NCI-H187 treated with DMSO at 0.1 percent for 48 hours (cell line): ENCODE measurements at places on chromosomes 16 and 17.

DNA sequence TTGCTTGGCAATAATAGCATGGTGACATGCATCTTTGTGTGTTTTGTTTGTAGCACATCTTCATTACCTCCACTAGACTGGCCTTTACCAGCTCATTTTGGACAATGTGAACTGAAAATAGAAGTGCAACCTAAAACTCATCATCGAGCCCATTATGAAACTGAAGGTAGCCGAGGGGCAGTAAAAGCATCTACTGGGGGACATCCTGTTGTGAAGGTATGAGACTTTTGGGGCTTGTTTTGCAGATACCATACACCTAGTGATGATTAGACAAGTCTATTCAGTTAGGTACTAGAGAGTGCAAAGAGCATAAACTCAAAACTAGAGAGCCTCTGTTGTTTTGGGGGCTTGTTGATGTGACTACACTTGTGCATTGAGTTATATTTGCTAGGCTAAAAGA lies 41.2 kb downstream of the NFATC3 start:
- DNase-seq: no peak

DNA sequence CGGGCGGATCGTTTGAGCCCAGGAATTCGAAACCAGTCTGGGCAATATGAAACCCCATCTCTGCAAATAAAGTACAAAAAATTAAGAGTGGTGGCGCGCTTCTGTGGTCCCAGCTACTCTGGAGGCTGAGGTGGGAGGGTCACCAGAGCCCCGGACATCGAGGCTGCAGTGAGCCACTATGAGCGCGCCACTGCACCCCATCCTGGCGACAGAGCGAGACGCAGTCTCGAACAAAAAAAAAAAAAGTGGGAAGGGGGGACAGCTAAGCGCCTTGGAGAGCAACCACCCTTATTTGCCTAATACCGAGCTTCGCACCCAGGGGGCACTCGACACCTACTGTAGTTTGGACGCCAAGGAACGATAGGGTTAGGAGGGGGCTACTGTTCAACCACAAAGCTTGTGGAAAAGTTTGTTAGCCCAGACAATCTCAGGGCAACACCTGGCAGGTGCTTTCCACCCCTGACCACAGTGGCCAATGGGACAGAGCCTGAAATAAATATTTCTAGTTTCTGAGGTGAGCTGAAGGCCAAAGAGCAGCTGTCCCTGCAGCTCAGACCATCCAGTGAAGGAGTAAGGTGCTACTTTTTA lies 847 bp upstream of the PSMC3IP start:
- DNase-seq: peak; percentile 13

- DNase-seq: no peak
These were observed 17.2 kb downstream of the TMEM114 start for GRCh38 chr16:8572919-8573724.

GRCh38 chr17:60819447-60820130 lies 141.9 kb downstream of the BCAS3 start:
- DNase-seq: no peak

DNA sequence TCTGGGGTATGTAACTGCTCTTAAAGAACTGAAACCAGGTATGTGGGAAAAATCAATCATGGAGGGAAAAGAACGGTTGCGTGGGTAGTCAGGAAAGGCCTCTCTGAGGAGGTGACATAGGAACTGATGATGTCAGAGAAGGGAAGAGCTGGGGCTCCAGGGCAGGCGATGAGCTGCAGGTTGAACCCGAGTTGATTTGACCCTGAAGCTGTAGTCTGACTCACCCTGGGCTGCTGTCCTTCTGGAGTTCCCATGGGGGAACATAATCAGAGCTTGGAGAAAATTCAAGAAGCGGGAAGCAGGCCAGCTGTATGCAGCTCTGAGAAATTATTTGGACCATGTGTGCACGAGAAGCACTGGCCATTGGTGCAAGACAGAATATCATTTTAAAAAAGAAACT lies 16.7 kb downstream of the SLC6A2 start:
- no peak for DNase-seq

- no peak for DNase-seq
These were observed 9.6 kb downstream of the PIK3R6 start for GRCh38 chr17:8857919-8858318.

DNA sequence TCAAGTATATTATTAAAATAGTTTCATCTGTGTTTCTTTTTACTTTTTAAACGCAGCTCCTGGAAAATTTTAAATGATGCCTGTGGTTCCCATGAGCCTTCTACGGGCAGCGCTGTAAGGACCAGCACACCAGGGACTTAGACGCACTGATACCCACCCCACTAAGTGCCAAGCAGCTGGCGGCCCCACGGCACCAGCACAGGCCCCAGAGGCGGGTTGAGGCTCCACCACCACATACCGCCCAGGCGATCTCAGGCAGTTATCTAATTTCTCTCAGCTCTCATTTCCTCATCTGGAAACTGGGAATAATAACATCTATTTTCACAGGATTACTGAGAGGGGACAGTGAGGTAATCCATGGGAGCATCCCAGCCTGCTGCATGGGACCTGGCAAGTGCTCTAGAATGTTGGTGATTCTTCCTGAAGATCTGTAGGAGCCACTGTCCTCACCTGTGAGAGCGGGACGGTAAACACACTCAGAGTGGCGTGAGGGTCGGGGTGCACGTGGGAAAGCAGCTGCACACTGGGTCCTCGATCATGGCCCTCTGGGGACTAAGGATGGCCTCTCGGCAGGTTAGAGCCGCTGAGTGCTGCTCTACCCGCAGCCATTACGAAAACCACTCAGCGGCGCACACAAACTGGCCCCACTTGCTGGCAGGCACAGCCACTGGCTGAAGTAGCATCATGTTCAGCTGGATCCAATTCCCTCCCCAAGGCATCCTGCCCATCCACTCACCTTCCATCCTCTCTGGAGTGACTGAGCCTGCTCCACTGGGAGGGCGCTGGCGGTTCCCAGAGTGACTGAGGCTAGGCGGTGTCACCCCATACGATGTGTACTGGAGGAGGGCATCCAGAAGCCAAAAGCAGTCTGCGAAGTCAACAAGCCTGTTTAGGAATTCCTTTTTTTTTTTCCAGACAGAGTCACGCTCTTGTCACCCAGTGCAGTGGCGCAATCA lies 17.6 kb upstream of the SLC38A8 start:
- DNase-seq: peak; percentile 36

DNA sequence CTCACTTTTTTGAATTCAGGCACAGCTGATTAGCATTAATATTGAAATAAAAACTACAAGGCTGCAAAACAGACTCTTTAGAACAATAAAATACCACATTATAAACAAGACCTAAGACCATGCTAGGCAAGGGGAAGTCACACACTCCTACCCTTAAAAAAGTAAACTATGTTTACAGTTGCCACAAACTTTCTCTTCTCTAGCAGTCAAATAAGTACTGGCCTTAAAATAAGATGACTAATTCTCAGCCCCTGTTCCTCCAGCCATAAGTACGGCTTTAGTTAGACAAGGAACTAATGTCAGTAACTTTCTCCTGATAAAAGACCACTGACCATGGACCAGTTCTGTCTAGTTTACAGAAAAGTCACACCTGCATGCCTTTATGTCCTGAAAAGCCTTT lies 19.5 kb upstream of the CPHXL start:
- DNase-seq: no peak

- no peak for DNase-seq
These were observed 20.5 kb downstream of the CDIP1 start for GRCh38 chr16:4517812-4518680.

DNA sequence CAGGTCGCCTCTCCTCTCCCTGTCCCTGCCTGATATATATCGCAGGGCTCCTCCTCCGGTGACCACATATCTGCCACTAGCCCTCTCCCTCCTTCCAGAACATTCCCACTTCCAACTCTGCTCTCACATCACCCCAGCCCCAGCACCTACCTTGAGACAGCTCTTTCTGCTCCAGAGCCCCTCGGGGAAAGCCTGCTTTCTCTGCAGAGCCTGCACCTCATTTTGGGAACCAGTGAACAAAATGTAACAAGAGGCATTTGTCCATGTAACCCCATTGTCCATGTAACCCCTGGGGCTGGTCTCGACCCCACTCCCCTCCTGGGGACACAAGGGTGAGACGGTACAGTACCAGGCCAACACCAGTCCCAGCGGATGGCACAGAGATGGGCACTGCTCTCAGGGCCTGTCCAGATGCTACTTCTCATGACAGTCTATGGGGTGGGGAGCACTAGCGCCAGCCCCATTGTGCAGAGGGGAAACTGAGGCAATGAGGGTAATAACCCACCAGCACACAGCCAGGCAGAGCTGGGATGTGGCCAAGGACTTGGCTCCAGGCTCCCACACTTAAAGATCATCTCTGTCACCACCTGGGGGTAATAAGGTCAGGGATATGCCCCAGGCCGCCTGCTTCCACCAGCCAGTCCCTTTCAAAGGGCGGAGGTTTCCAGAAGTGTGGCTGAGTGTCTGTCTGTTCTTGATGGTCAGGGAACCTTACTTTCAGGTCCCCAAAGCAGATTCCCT lies 42.9 kb downstream of the TBC1D16 start:
- no peak for DNase-seq

GRCh38 chr16:87628246-87628923 lies 26.1 kb downstream of the JPH3 start:
- DNase-seq: no peak

GRCh38 chr16:85321509-85322271 lies 209.4 kb upstream of the CIBAR2 start:
- no peak for DNase-seq

DNA sequence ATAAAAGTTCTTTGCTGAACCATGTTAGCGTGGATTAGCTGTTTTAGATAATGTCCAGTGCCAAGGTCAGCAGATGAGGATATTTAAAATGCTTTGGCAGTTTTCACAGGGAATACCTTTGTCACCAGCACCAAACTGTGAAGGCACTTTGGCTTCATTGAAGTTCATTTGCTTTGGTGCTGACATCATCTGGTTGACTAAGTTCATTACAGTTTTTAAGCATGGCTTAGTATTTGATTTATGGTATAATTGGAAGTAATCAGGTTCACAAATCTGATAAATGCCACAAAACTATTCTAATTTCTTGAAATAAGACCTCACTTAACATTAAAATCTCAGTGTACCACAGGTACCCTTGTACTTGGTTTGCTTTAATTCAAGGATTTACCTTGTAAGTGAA lies 4.3 kb downstream of the GID4 start:
- DNase-seq: no peak

GRCh38 chr16:12440228-12440530 lies 363.5 kb downstream of the CPPED1 start:
- no peak for DNase-seq

DNA sequence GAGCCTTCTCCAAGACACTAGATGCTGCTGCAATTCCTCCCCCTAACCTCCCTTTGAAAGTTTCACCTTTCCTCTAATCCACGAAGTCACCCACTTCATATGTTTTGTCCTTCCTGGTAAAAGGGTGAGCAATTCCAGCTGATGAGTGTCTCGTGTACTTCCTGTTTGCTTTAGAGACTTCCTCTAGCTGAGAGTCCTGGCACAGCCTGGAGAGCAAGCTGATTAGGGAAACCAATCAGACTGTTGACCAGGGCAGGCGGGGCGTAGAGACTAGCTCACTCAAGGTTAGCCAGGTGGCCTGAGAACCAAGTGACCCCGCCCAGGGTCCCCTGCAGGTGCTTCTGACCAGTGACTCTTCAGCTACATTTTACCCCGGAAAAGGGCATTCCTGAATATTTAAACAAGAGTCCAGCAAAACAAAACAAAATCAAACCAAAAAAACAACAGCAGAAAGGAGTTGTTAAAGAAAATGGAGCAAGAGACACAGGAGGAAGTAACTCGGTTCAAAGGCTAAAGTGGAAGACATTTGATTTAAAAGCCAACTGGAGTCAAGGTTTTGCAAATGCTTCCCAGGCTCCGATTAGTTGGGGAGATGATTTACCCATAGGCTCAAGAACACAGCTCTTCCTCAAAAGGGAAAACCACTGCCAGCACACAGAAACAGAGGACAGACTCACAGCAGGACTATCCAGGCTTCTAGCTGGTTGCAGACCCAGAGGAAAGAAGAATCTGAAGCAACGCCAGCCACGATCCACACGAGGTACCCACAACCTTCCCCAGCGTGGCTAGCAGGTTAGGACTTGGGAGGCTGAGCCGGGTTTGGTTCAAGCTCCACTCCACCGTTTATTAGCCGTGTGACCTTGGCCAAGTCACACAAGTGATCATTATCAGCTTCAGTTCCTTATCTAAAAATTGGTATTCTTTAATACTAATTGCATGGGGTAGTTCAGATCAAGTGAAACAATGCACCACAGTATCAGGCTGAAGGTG lies 13.4 kb downstream of the HSPB9 start:
- DNase-seq: no peak

GRCh38 chr16:64933885-64934284 lies 188.0 kb downstream of the CDH11 start:
- no peak for DNase-seq

DNA sequence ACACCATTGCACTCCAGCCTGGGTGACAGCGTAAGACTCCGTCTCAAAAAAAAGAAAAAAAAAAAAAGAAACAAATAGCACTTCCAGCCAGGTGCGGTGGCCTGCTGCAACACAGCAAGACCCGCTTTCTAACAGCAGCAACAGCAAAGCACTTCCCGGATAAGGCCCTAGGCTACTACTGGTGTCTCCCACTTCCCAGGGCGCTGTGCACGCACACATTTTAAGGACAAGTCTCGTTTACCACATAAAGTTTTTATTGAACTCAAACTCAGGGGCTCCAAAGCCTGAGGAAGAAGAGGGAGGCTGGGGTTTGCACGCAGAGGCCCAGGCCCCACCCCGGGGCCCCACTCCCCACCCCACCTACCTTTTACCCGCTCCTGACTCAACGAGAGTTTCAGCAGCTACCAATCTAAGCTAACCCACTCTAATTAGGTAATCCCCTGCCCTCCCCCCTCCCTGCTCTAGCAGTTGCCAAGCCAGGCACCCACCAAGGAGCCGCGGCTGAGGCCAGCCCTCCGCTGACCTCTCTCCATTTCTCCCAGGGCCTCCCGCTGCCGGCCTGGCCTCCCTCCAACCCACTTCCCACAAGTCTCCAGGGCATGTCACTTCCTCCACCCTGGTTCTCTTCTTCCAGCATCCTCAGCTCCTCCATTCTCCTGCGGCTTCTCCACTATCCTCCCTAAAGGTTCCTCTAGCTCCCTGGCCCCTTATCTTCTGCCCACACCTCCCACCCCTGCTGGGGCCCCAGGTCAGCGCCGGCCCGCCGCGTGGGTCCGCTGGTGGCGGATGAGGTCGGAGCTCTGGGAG lies 2.4 kb downstream of the ZNF768 start:
- DNase-seq: no peak

- DNase-seq: no peak
These were observed at the start of gene SGSM2 for GRCh38 chr17:2336852-2337543. TSS of gene SGSM2 (plus strand) at chr17:2337501. CDS start at chr17:2337689, 188 bp downstream.

DNA sequence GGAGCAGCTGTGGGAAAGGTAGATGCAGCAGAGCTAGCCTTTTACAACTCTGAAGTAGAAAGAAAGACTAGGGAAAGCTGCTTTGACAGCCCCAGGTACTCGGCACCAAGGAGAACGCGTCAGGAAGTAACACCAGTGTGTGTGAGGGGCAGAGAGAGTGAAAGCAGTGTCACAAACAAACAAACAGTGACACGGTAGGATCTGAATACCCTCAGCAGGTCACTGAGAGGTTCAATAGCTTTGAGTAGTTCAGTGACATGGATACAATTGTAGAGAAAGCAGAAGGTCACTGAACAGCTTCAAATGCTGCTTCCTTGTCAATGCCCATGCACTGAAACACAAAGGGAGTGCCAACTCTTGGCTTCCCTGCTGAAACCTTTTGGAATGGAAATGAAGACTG lies 150.3 kb upstream of the C17orf78 start:
- DNase-seq: no peak

- DNase-seq: no peak
These were observed 142.4 kb upstream of the NOL11 start for GRCh38 chr17:67575325-67575724.
